NCI-H460 (cell line): ENCODE measurements at places on chromosomes 3 and 15.

DNA sequence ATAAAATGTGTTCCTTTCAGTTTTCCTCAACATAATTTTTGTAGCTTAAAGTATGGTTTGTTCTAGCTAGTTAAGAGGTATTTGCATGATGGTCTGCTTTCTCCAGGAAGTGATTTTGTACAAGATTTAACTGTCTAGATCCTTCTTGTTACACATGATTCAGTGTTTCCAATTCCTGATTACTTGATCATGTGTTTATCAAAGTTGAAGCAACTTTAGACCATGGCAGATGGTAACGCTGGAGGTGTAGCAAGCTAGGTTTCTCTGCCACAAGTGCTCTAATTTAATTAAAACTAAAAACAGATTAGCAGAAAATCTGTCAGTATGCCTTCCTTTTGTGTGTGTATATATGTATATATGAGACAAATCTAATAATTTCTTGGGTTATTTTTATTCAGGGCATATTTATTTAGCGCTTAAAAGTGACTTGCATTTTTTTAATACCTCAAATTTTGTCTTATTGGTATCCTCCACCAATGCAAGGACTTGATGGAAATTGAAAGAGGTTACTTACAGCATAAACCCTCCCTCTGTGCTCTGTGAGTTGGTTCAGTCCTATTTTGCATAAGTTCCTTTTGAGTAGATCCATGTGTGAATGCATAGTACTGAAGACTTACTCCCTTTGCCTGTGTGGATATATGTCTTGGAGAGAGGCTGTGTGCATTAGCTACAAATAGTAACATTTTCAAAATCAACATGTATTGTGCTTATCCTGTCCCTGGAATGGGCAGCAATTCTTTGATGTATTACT lies 157.3 kb upstream of the CGNL1 start:
- no peak for DNase-seq

DNA sequence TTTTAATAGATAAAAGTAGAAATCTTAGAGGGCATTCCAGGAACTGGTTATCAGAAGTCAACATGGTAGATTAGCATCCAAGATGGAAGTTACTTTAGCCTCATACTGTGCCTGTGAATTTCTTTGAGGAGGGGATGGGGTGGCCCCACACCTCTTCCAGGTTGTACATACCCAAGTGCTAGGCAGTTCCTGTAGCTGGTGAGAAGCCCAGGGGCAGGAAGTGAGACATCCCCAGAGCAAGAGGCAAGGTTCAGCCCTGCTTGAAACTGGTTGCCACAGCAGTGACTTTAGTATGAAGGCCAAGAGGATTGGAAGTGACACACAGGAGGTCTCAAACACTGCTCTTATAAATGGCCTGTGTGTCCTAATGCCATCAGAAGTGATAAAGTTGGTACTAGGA lies 11.9 kb downstream of the GTPBP8 start:
- no peak for DNase-seq

- DNase-seq: no peak
Measured at GRCh38 chr15:43941071-43941470, 114.3 kb downstream of the WDR76 start.

DNA sequence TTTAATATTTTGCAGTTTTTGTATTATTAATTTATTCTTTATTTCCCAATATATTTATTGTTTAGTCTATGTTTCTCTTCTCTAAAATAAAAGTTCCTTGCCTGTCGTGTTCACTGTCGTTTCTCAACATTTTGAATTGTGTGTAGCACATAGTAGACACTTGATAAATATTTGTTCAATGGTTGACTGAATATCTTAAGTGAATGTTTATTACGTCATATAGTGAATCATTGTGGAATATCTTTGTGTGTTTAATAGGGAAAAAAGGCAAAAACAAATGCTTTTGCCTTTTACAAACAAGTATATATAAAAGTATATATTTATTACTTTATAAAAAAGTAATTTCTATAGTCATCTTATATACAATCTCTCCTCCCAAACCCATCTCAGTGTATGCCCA lies 572.3 kb downstream of the EPHA3 start:
- DNase-seq: no peak

DNA sequence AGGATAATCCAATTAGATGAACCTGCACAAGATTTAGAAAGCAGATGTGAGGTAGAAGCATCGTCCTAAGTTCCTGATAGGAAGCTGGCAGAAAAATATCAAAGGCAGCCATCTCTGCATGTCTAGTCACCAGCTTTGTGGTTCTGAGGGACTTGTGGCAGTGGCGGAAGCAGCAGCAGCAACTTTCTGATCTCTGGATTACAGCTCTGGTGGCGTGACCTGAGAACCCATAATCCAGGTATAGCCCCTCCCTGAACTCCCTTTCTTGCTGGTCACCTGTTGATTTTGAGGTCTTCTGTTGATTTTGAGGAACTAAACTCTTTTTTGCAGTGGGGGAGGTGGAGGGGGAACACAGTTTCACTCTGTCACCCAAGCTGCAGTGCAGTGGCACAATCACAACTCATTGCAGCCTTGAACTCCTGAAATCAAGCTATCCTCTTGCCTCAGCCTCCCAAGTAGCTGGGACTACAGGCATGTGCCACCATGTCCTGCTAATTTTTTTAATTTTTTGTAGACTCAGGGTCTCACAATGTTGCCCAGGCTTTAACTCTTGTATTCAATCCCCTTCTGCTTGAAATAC lies 7.9 kb downstream of the FSIP1 start:
- DNase-seq: no peak

DNA sequence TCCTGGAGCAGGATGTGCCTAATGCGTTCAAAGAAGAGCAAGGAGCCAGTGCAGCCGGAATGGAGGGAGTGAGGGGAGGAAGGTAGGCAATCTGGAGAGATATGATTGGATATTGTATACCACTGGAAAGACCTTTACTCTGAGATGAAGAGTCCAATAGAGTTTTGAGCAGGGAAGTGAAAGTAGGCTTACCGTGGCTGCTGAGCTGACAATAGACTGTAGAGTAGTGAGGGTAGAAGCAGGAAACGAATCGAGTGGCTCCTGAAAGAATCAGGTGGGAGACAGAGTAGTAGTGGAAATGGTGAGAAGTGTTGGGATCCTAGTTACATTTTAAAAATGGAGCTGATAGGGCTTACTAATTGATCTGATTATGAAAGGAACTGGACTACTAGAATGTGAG lies 51.8 kb upstream of the NUDT16 start:
- no peak for DNase-seq

DNA sequence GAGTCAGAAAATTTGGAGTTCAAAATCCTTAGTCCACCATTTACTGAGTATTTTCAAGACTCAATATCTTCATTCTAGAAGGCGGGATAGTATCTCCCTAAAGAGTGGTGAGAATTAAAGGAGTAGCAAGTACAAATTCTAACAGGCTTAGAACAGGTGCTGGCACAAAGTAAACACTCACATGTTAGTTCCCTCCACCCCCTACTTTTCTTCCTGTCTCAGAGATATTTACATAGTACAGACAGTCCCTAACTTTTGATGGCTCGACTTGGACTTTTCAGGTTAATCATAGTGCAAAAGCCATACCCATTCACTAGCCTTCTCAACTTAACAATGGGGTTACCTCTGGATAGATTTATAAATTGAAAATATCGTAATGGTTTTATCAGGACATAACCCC lies 476.2 kb upstream of the RASGRP1 start:
- no peak for DNase-seq

DNA sequence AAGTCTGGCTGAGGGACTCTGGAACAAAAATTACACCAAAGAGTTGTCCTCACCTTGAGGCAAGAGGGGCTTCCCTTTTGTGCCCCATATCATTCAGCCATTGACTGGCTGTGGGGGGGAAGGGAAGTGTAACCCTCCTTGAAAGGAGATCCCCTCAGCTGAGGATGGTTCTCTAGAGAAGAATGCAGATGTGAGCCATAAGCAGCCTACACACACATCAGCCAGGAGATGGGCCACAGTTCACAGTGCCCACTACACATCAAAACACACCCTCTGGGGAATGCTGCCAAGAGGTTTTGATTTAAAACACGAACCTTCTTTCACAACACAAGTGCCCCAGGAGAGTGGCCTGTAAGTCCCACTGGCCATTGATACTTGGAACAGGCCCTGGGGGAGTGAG lies 231.2 kb upstream of the CTDSPL start:
- no peak for DNase-seq

GRCh38 chr3:53142986-53143385 lies 12.8 kb upstream of the RFT1 start:
- no peak for DNase-seq

- DNase-seq: no peak
Measured at GRCh38 chr15:92394309-92395097, 822 bp downstream of the ST8SIA2 start.

DNA sequence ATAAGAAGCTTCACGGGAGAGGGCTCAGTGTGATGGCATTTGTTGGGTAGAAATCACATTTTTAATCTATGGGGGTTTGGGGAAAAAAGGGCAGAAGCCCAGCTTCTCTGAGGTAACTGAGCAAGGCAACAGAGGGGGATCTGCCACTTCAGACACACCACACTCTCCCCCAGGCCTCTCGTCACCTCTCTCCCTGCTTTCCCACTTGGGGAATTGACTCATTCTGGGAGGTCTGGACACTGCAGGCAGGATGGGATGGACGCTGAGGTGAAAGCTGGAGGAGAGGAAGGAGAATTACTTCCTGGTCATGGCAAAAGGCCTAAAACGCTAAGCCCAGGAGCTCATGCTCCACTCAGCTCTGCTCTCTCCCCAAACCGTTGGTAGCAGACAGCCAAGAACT lies 33.2 kb downstream of the MYO5C start:
- DNase-seq: no peak

DNA sequence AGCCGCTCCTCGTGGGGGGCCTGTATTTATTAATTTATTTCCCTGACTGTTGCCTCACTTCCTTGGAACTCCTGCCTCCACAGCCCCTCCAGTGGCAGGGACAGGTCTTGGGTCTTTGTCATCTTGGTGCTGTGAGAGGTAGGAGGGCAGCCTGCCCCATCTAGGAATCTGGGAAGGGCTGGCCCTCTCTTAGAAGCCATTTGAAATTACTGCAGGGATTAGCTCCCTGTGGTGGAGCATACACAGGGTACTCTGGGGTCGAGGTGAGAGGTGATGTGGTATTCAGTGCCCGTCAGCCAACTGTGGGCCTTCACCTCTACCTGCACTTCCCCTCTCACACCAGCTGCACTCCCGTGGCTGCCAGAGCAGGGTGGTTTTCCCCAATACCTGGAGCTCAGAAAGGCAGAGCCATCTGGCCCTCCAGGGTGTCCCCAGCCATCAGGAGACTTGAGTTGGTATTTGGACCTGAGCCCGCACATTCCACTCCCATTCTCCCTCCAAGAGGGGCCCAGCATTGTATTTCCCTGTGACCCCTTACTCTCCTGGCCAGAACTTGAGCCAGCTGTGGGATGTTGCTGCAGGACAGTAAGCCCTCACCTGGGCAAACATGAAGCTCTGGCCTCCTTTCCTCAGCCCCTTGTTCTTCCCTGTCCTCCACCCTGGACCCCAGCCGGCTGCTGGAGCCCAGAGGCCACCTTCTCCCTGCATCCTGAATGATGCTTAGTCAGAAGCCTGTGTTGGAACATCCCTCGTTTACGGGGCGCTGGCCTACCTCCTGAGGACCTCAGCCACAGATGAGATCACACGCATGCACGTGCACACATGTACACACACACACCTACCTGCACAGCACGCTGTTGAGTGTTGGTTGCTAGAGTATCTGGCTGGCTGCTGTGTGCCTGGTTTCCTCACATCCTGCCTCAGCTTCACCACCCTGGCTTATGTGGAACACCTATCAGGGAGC lies 2.0 kb upstream of the JMJD7 start:
- no peak for DNase-seq

GRCh38 chr3:159899166-159899565 lies 89.5 kb upstream of the IL12A start:
- no peak for DNase-seq

DNA sequence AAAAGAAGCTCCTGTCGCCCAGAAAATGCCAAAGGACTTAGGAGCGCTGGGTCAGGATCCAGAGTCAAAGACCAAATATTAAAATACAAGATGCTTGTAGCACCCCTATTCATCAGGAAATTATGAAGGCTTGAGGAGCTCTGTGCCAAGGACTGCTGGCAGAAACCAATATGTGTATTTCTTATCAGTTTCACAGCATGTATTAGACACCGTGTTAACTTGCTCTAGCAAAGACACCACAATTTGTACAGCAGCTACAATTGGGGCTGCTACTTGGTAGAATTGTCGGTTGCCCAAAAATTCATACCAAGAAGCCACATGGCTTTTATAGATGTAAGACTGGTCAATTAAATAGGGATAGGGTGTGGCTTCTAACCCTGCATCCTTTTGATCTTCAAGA lies 128.8 kb downstream of the CD47 start:
- DNase-seq: no peak

DNA sequence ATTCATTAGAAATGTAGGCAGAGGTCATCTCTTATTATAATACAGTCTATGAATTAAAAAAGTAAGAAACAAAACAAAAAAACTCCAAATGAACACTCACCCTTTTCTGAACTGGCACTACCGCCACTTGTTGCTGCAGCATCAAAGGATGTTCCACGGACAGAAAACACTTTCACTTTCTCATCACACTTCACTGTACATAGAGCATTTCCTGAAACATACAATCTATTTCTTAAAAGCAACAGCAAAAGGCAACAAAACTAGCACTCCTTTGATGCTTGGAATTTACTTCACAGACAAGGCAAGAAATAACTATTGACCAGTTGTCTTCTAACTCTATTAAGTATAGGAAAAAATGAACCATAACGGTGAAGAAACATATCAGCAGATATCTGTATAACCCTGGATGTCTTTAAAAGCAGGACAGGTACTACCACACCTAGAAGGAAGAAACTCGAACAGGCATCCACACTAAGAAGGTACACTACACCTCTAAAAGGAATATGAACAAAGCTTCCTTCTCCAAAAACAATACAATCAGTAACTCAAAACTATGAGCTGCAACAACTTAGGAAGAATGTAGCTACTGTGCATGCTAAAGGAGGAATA lies 24.9 kb downstream of the ETFA start:
- DNase-seq: no peak

DNA sequence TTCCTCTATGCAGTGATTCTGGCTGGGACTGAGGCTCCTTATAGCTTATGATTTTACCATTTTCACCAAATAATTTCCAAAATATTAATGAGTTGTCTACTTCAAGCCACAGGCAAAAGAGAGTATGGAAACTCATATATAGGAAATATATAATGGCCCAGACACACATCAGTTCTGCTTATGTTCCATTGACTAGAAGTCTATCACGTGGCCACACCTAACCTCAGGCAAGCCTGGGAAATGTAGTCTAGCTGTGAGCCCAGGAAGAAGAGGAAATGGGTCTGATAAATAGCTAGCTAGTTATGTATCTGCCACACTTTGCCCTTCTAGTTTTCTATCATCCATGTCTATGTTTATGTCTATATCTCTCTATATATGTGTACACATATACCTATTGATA lies 195.1 kb downstream of the OTOL1 start:
- DNase-seq: no peak

GRCh38 chr3:172074586-172074985 lies 35.2 kb downstream of the FNDC3B start:
- no peak for DNase-seq
